ENCODE measurements at places on chromosomes 5 and 9.

DNA sequence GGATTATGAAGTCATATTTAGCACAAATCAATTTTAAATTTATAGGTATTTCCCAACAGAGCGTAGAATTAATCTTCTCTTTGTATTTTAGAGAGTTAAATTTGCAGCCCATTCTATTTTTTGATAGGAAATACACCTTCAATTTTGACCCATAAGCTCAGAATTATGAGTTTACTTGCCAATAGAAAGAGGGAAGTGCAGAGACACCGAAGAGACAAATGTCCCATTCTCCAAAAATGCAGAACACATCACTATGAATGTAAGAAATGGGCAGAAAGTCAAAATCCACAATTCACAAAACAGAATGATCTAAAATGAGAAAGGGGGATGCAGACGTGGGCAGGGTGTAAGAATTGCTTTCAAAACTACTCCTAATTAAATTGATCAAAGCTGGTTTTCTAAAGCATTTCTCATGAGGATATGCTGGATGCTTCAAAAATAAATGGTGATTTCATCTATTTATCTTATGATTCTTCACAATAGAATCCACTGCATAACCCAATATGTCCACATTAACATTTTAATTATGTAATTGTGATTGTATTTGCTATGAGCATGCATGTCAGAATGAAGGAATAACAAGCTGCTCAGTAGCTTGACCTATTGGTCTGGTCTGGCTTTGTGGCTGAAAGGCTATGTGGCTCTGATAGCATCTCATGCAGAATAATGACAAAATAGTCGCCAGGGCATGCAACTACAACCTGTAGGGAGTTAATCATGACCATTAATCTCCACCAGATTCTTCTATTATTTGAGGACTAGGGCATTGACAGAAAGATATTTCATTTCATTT, 550.1 kb upstream of the CDH18 start:
- DNase-seq: no peak

GRCh38 chr9:91953718-91954117, 3.7 kb upstream of the ROR2 start:
- DNase-seq: peak; percentile 30

DNA sequence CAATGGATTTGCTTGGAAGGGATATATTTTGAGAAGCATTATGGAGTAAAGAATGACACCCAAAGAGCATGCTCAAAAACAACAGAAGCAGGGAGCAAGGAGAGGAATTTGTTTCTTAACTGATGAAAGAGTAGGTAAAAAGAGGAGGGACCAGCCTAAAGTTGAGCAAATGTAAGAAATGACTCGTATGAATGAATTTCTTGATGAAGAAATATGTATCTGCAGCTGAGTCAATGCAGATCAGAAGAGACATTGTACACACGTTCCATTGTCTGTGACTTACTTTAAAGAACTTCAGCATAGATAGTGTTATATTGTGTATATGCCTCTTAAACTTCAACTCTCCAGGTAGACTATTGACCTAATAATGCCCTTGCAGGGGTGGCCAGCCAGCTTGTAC, 112.7 kb upstream of the NREP start:
- DNase-seq: no peak

DNA sequence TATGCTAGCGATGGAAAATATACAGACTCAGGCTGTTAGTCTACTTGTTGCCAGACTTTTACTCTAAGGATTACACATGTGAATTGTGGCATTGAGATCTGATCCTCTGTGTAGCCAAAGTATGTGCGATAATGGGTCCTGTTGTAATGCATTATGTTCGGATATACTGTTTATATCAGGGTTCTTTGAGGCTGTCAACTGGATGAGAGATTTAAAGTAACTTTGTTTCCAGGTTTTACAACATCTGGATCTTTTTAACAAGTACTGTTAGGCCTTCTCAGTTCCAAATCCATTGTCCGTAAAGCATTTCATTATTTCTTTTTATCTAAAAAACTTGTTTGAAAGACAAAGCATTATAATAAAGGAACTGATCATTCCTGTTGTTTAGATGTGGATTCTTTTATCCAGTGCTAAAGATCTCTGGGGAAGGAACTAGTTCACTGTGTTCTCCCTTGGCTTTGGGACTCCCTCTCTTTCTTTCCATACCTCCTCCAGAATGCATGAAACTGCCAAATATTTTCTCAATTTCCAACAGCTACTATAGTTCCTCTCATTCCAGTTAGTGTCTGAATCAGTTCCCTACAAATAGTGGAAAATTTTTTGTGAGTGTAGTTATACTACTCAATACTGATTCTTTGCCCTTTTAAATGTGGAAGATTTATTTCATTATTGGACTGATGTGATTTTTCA, 68.8 kb downstream of the HACD4 start:
- DNase-seq: no peak

DNA sequence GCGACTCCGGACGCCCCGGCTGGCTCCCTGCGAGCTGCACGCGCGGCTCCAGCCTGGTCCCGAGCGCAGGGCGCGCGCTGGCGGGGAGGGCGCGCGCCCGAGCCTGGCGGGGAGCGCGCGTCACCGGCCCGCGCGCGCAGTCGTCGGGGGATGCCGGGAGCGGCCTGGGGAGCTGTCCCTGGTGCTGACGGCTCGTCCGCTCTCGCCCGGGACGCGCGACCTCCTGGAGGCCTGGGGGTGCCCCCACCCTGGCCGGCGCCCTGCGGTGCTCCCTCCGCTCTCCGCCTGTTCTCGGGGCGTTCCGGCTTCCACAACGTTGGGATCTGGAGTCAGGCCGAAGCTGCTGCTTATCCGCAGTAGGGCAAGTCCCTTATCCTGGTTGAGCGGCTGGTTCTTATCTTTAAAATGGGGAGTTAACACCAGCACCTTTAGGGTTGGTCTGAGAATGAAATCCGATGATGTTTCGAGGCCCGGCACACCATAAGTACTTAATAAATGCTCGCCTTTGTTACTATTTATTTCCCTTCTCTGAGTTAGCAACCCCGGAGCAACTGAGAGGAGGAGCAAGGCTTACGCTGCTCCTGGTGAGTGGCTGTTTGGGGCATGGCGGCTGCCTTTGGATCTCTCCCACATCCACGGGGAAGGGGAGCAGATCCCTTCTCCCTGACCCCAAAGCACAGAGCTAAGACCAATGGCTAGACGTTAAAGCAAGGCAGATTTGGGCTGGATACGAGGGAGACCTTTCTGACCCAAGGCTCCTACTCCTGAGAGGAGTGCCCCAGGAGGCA, at the start of gene FAM163B:
Gene FAM163B (minus strand): TSS at position 79 of the 788 bp plus-strand sequence. CDS start 29,166 bp downstream, outside the sequence.
- DNase-seq: no peak

GRCh38 chr5:5613261-5613990, 190.9 kb downstream of the ICE1 start:
- no peak for DNase-seq

GRCh38 chr9:75105019-75105540, 16.8 kb downstream of the OSTF1 start:
- no peak for DNase-seq

- no peak for DNase-seq
Observed at GRCh38 chr9:17236147-17236546, 101.3 kb downstream of the CNTLN start.

DNA sequence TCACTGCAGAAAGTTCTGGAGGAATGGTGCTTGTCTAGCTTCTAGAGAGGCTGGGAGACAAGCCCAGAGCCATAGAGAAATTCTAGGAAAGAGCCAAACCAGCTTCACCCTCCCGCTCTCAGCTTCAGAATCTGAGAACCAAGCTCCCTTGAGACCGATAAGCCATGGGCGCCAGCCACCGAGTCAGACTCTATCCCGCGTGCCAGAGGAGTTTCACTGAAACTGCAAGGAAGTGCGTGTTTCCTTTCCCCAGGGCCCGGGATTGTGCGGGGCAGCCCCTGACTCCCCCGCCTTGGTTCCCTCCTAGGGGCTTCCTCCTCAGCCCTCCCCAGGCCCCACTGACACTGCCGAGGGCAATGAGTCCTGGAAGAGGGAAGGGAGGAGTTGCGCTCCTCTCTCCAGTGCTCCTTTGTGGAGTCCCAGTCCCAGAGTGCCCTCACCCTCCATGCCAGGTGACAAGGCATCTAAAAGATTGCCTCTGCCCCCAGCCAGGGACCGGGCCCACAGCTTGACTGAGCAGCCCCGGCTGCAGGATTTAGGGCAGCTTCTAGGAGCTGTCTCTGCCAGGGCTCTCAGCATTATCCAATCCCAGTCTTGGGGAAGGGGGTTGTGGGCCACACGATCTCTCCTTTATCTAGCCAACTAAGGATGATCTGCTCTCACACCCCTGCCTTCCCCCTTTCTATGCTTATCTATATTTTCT, 18.4 kb upstream of the TCF7 start:
- DNase-seq: no peak

DNA sequence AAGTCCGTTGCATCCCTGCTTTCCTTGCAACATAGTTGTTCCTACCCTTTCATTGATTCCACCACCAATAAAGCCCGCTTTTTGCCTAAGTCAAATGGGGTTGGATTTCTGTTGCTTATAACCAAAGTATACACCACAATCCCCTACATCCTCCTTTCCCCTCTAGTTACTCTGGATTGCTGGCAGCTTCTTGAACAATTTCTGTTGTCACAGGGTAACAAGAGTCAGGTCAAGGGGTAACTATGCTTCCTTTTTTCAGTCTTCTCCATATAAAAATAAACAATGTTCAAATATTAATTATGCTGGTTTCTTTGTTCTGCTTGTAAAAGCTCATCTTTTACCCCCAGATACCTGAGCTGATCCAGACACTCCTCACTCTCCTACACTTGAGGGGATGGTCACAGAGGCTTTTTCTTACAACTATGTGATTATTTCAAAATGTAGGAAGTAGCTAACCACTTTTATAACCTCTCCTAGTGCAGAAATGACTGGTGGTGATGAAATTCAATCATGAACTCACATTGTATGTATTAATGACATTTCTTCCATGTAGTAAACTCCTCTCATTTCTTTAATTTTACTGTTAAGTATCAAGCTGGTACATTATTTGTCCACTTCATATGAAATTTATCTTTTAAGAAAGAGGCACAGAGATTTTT, 136.5 kb downstream of the SNX18 start:
- no peak for DNase-seq

- DNase-seq: no peak
Observed at GRCh38 chr5:176994460-176995121, 12.0 kb downstream of the UIMC1 start.

GRCh38 chr9:133531293-133531692, 3.2 kb upstream of the ADAMTSL2 start:
- no peak for DNase-seq

GRCh38 chr5:38284384-38284783, 26.0 kb downstream of the EGFLAM start:
- DNase-seq: no peak

GRCh38 chr5:159548517-159548916, 218.2 kb upstream of the IL12B start:
- DNase-seq: no peak

GRCh38 chr5:127758766-127759283, 55.6 kb downstream of the CCDC192 start:
- no peak for DNase-seq

DNA sequence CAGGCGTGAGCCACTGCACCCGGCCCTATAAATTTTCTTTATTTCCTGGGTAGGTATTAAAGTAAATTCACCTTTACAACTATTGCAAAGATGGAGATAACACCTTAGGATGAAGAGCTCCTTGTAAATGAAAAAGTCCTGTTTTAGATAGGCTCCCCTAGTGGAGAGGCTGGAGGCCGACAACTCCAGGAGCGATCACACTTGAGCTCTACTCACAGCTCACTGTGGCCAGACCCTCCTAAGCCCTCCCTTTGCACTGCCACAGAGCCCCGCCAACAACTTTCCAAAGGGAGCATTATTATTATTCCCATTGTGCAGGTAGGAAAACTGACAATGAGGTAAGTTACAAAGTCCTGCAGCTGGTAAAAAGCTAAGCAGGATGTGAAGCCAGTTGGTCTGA, 139.1 kb upstream of the ERCC6L2 start:
- no peak for DNase-seq

DNA sequence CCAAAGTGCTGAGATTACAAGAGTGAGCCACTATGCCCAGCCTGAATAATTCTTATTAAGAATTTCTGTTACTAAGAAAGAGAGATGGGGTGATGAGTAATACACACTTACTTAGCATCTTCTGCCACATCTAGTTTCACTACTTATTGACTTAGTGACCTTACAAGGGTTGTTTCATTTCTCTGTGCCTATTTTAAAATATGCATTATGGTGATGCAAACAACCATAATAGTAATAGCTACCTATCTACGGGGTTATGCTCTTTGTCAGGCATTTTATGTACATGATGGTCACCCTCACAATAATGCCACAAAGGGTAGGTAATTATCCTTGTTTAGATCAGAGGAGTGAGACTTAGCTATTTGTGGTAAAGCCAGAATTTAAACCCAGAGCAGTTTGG, 499.0 kb upstream of the SGCD start:
- no peak for DNase-seq

- DNase-seq: no peak
Observed at GRCh38 chr5:120098902-120099535, 365.1 kb upstream of the PRR16 start.

DNA sequence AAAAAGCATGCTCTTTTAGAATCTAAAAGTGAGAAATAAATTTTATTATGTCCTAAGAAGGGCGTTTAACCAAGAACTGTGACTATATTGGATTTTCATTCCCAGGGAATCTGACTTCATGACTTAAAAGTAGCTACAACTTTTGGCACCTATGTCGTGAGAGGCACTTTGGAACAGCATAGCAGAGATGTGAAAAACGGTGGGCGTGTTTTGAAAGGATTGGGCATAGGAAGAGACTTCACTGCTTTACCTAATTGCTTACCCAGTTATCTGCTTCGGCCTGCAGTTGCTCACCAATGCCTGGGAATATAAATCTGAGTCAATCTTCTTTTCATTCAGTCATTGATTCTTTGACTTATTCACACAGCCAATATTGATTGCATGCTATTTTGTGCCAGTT, 363.4 kb downstream of the DNAH5 start:
- DNase-seq: no peak

DNA sequence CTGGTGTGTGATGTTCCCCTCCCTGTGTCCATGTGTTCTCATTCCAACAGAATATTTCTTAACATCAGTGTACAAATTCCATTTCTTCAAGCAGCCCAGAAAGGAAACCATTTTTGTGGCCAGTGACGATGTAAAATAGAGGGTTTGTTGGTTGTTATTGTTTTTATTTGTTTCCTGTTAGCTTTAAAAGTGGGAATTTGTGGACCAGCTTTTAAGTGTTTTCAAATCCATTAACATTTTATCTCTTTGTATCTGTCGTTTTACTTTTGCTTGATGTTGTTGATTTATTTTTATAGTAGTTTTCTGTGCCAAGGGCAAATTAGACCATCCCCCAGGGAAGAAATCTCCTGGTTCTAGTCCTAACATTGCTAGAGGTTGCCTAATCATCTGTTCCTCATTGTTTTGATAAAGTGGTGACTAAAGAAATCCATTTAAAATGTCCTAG, 100.0 kb downstream of the GDNF start:
- DNase-seq: no peak

DNA sequence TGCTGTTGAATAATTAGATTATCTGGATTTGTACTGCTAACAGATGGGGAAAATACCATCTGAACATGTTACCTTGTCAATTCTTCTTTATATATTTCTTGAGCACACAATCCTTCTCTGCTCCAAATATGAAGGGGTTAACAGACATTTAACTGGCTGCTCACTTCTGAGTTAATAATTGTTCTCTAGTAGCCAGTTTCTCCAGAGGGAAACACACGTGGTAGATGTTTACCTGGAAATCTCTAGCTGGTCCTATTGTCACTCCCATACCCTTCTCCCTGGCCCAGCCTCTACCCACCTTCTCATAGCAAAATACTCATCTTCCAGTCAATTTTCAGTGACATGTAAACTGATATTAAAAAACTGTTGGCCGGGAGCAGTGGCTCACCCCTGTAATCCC, 101.5 kb upstream of the ZNF462 start:
- DNase-seq: no peak

- DNase-seq: no peak
Observed at GRCh38 chr9:113219969-113220368, 1.1 kb downstream of the FKBP15 start.

GRCh38 chr5:124212934-124213333, 533.5 kb downstream of the ZNF608 start:
- DNase-seq: no peak

Measured in SHP77 treated with DMSO at 0.1 percent for 48 hours (cell line).